ENCODE measurements at places on chromosomes 3 and 15. TPM values are rescaled to one million over a fixed set of nuclear protein-coding genes. Genes with fewer than 3 reads are reported as not detected.

Gene TMEM39A
- 41.5 TPM for total RNA-seq

DNA sequence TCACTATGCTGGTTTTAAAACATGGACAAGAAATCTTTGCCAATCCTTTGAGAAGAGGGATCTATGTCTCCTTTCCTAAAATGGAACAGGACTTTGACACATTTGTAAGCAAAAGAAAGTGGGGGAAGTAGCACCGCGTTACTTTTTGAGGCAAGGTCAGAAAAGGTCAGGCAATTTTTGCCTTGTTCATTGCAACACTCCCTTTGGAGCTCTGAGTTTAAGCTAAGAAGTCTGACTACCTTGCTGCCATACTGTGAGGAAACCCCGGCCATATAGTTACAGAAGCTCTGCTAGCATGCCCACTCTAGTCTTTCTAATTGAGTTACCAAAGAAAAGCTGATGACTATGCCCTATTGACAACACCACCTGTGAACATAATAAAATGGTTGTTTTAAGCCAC is 1.4 kb downstream of the FAM227B start:
- DNase-seq: no peak

DNA sequence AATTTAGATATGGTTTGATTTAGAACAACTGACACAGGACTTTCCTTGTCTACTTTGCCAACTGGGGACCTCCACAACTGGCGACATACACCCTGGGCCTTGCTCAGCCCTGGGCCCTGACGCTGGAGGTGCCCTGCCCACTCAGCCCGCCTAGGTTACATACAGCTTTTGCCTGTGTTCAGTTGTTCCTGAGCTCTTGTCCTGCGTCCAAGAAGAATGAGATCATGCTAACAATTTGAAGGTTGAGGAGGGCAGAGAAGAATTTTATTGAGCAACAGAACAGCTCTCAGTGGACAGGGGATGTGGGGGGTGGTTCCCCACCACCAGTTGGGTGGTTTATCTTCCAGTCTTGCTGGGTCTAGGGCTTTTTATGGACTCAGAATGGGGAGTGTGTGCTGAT is 67.9 kb downstream of the IQCH start:
- DNase-seq: no peak

- DNase-seq: peak; percentile 26
Measured at GRCh38 chr3:42149975-42150374, 58.8 kb downstream of the TRAK1 start.

DNA sequence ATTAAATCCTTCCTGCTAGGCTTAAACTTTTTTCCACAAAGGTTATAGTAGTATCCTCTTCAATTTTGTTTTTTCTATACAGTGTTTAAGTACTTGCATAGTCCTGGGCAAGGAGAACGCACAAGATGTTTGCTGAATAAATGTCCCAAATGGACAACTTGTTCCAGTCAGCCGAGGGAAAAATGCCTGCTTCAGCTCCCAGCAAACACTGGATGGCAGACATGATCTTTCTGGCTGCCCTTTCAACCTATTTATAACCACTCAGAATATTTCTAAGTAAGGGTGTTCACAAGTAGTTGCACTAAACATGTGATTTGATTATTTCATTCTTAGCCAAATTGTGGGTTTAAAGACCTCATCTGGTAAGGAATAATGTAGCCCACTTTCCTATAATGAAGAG is 29.8 kb downstream of the GNB4 start:
- no peak for DNase-seq

GRCh38 chr15:60763688-60764087 is 284.7 kb upstream of the ICE2 start:
- DNase-seq: no peak

DNA sequence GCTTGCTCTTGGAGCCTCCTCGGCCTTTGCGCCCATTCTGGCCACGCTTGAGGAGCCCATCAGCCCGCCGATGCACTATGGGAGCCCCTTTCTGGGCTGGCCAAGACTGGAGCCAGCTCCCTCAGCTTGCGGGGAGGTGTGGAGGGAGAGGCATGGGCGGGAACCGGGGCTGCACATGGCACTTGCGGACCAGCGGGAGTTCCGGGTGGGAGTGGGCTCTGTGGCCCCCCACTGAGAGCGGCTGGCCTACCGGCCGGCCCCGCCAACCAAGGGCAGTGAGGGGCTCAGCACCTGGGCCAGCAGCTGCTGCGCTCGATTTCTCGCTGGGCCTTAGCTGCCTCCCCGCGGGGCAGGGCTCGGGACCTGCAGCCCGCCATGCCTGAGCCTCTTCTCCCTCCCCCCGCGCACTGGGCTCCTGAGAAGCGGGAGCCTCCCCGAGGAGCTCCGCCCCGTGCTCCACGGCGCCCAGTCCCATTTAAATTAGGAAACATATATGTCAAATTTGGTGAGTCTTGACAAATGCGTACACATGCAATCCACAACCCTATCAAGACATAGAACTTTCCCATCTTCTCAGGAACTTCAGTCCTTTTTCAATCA is 97.6 kb upstream of the CNTN3 start:
- DNase-seq: no peak

DNA sequence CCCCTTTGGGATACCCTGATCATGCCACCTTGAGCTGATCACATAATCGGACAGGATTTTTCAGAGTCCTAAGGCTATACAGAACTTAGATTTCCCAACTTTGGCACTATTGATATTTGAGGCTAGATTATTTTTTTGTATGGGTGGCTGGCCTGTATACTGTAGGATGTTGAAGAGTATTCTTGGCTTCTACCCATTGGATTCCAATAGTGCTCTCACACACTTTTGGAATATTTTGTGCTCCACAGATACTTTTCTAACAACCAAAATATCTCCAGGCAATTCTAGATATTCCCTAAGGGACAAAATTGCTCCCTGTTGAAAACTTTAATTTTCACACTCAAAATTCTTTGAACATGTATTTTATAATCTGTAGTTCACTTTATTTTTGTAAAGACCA is 125.1 kb downstream of the ABI3BP start:
- no peak for DNase-seq

DNA sequence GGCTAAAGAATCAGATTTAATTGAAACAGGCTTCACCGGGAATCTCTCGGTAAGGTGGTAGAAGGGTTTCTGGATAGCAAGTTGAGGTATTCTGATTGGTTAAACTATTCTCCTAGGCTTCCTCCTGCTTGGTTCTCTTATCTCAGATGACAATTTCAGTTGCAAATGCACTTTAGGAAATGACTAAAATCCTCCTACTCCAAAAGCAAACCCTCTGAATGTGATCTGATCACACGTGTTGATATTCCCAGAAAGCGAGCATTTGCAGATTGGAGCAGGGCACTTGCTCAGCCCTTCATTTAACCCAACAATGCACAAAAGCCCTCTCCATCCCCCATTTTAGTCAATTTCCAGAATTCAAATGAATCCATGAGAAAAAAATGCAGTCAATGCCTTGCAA is 55.6 kb upstream of the ICE2 start:
- DNase-seq: no peak
